Activated CD4-positive, alpha-beta T cell treated with anti-CD3 and anti-CD28 coated beads, Interleukin-2, amount 50 U/mL, for 4 hours (primary cell): ENCODE measurements at places on chromosomes 7 and 10.

DNA sequence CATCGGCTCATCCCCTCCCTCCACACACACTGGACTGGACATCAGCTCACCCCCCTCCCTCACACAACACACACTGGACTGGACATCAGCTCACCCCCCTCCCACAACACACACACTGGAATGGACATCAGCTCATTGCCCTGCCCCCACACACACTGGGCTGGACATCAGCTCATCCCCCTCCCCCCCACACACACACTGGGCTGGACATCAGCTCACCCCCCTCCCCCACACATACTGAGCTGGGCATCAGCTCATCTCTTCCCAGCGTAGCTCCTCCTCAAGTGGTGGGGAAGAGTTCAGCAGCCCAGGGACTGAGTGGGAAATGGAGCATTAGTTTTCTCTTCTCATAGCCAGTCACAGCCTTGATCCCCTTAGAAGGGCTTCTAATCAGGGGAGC lies 58.1 kb upstream of the WDR11 start:
- no peak for DNase-seq

GRCh38 chr7:154438571-154439367 lies 386.6 kb downstream of the DPP6 start:
- no peak for DNase-seq

- DNase-seq: no peak
Measured at GRCh38 chr10:10901906-10902305, 115.8 kb upstream of the CELF2 start.

GRCh38 chr7:15326044-15326644 lies 235.7 kb downstream of the AGMO start:
- DNase-seq: no peak

DNA sequence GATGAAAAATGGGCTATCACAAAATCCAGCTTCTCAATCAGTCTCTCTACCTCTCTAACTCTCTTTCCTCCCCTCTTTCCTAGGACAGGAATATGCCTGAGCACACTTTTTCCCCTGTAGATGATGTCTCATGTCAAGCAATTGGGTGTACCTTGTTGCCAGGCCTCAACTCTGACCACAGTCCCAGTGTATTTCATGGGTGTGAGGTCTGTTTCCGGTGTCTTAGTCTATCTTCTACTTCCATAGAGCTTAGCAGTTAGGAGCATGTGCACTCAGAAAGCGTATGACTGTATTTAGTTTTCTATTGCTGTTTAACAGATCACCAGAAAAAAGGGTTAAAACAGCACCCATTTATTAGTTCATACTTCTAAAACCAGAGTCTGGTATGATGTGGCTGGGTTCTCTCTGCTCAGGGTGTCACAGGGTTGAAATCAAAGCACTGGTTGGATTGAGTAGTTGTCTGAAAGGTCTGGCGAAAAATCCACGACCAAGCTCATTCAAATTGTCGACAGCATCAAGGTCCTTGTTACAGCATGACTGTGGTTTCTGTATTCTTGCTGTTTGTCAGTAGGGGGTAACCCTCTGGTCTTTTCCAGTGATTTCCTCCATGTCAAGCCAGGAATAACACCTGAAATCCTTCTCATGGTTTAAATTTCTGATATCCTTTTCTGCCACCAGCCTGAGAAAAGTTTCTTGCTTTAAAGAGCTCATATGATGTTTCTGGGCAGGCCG lies 130.0 kb downstream of the THSD7A start:
- no peak for DNase-seq
